ENCODE measurements at places on chromosomes 5 and 9.

GRCh38 chr9:7273575-7273974, 515.8 kb downstream of the KDM4C start:
- DNase-seq, result no peak

DNA sequence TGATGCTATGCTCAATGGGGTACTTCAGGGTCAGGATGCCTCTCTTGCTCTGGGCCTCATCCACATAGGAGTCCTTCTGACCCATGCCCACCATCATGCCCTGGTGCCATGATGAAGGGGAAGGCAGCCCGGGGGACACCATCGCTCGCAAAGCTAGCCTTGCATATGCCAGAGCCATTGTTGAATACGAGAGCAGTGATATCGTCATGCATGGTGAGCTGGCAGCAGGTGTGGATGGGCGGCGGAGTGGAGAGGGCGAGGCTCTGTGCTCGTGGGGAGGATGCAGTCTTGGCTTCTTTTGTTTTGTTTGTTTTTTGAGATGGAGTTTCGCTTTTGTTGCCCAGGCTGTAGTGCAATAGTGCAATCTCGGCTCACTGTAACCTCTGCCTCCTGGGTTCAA, 17.2 kb upstream of the SPZ1 start:
- DNase-seq, result no peak

GRCh38 chr5:161098516-161098915, 246.5 kb upstream of the ATP10B start:
- no peak for DNase-seq

GRCh38 chr9:15735083-15735857, 182.4 kb downstream of the CCDC171 start:
- no peak for DNase-seq

DNA sequence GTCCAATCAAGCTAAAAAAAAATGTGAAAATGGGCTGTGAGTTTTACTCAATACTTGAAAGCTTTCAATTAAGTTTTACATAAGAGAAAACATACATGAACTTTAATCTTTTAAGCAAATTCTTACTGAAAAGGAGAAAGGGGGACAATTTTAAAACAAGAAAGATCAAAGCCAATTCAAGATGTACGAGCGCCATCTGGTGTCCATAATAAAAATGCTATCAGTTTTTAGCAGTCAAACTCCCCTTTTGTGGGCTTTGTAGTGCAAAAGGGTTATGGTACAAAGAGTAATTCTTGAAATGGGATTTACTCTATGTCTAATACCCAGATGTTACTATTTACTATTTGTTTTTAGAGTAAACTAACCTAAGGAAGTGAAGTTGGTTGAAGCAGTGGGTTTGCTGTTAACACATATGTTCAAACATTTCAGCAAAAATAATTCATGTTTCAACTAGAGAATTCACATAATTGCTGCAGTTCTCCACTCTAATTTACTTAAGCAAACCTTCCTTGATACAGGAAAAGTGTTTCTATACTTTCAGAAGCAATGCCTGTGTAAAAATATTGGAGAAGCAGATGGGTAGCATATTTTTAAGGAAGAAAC, 228.2 kb upstream of the TYRP1 start:
- DNase-seq, result no peak

GRCh38 chr5:111453295-111453694, 59.0 kb downstream of the STARD4 start:
- no peak for DNase-seq

DNA sequence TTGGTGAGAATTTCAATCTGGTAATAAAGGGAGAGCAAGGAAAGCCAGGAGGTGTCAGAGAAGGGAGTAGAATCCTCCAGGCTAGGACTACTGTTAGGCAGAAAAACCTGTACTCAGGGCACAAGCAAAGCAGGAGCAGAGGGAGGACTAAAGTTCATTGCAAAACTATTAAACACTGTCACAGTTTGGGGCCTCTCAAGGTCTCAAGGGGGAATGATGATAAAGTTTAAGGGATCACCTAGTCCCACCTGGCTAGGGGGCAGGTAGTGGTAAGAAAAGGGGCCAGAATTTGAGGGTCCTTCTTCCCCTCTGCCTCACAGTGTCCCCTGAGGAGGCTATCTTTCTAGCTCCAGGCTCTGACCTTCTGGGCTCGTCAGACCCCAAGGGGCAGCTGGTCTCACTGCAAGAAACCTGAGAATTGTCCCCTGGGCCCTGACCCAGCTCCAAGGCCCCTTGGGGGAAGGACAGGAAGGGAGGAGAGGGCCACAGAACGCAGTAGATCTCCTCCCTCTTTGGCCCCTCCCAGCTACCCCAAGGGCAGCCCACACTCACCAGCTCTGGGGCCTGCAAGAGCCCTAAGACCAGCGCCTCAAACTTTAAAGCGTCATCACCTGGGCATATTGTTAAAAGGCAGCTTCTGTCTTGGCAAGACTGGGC, 974 bp downstream of the CCDC69 start:
- no peak for DNase-seq

DNA sequence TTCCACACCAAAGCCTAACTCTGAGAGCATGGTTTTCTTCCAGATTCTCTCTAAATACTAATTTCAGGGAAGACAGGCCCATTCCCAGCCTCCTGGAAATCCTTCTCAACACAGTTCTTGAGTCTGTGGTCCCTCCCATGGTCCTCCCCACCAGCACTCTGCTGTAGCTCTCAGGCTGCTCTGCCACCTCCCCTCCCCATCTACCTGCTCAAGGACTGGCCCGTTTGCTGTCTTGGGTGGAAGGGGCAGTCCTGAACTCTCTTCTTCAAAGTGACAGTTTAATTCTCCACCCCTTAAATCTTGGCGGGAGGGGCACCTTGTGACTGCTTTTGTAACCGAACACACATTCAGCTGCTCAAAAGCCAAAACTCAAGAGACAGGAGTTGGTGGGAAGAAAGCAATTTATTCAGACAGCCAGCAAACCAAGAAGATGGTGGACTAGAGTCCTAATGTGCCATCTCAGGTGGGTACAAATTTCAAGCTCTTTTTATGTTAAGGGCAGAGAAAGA, 7.6 kb upstream of the LCN15 start:
- DNase-seq, result no peak

DNA sequence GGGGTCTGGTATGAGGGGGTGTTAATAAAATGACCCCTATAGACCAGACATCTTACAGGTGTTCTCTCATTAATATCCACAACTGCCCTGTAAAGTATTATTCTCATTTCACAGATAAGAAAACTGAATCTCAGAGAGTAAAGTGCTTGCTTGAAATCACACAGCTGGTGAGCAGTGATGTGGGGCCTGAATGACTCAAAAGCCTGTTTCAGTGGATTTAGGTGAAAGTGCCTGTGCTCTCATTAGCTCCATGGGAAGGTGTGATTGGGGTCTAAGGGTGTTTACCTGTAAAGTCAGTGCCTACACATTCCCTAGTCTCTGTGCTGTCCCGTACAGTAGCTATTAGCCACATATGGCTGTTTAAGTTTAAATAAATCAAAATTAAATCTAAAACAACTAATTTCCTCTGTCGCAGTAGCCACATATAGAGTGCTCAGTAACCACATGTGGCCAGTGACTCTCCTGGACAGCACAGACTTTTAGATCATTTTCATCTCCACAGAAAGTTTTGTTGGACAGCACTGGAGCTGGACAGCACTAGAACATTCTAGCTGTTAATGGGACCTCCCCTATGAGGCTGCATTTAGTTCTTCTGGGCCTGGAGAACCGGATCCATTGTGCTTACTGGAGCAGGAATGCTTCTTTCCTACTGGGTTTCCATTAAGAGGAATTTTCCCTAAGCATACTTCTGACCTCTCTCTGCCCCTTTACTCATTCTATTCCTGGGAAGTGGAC, 52.5 kb upstream of the SEMA6A start:
- DNase-seq, result no peak

DNA sequence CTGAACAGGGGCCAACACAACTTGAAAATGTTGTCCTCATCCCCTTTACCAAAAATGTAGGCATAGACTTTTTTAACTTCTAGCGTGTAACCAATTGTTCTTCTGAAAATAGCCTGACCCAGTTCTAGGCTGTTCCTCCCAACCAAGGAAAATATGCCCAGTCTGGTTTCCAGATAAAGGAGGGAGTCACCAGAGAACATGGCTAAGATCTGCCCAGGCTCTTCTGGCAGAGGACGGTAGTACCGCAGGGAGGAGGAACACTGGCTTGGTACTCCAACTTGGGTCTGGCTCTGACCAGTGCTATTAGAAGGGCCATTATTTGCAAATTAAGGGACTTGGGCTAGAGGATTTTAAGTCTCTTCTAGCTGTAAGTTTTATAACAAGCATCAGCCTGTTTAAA, 63.1 kb downstream of the GRAMD2B start:
- no peak for DNase-seq

GRCh38 chr9:11632691-11633090, 1019.9 kb upstream of the PTPRD start:
- DNase-seq, result no peak

GRCh38 chr5:178104492-178104891, 8.8 kb upstream of the N4BP3 start:
- no peak for DNase-seq

DNA sequence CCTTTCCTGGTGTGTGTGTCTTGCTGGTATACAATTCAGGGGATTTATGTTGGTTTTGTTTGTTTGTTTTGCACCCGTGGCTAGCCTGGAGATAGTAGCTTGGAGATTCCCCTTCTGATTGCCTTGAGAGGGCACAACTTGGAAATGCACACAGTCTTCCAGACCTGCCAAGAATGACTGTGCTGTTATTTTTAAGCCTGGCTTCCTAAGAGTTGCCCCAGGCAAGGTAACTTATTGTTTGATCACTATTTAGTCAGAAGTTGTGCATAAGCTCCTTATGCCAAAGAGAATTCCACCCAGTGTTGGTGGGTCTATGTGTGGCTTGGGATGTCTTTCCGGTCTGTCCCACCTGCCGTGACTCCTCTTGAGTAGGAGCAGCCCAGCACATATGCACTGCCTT, 421.9 kb upstream of the KCNN2 start:
- no peak for DNase-seq

All from naive B cell (primary cell).